Effector memory CD8-positive, alpha-beta T cell (primary cell): ENCODE measurements at places on chromosomes 4 and X.
A peak's percentile ranks its signal among the peaks of the same experiment; 100 is the strongest.

DNA sequence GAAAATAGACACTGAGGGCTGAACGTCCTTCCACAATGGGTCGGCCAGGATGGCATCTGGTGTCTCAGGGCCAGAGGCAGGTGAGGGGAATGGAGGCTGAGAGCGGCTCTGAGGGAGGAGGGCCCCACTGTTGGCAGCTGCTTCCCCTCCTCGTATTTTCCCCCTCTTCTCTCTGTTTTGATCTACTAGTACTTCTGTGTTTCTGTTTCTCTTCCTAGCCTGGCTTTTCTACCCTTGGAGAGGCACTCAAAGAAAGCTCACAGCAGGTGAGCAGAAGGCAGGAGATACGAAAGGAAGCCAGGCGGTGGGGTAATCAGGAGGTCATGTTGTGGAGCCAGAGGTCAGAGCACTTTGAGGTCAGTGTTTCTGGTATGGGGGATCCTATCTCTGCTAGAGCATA, 151.8 kb upstream of the GATB start:
- peaks cover 5% of the 10 kb centered on the region for H3K27me3 ChIP-seq
- H3K4me1 ChIP-seq: peaks cover 4% of the 10 kb centered on the region
- H3K36me3 ChIP-seq: no peaks in the 10 kb centered on the region
- DNase-seq: no peak
- H3K4me3 ChIP-seq: no peak overlapping the region

DNA sequence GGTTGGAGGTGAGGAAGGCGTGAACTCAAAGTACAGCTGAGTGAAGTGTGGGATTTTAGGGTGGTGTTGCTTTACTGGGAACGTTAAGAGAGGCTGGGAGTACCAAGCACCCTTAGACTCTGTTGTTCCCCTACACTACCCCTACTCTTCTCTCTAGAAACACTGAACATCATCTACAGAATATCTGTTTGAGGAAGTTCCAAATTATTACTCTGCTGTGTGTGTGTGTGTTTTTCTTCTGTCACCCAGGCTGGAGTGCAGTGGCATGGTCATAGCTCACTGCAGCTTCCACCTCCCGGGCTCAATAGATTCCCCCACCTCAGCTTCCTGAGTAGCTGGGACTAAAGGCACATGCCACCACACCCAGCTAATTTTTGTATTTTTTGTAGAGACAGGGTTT, 76.7 kb upstream of the AP1S2 start:
- H3K27me3 ChIP-seq: peaks cover 51% of the 10 kb centered on the region
- H3K36me3 ChIP-seq: no peaks in the 10 kb centered on the region
- H3K27ac ChIP-seq: no peak overlapping the region
- H3K4me3 ChIP-seq: no peak overlapping the region
- no peak for DNase-seq
- H3K4me1 ChIP-seq: no peaks in the 10 kb centered on the region

- H3K4me1 ChIP-seq: no peaks in the 10 kb centered on the region
- H3K36me3 ChIP-seq: no peaks in the 10 kb centered on the region
- H3K4me3 ChIP-seq: no peak overlapping the region
- peaks cover 51% of the 10 kb centered on the region for H3K27me3 ChIP-seq
- H3K27ac ChIP-seq: no peak overlapping the region
These were observed 22.2 kb downstream of the HMX1 start for GRCh38 chr4:8849266-8850073.

DNA sequence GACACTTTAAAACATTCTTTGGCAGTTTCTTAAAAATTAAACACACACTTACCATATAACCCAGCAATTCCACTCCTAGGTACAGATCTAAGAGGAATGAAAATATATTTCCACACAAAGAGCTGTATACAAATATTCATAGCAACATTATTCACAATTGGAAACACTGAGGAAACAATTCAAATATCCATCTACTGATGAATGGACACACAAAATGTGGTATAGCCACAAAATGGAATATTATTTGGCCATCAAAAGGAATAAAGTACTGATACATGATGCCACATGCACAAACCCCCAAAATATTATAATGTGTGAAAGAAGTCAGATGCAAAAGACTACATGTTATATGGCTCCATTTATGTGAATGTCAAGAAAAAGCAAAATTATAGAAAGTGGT, 70.9 kb downstream of the HS6ST2 start:
- H3K27me3 ChIP-seq: no peaks in the 10 kb centered on the region
- no peaks in the 10 kb centered on the region for H3K36me3 ChIP-seq
- H3K4me1 ChIP-seq: no peaks in the 10 kb centered on the region
- no peak for DNase-seq
- no peak overlapping the region for H3K27ac ChIP-seq

GRCh38 chr4:83012200-83012686, 1.6 kb upstream of the LIN54 start:
- H3K27ac ChIP-seq: peak overlapping the region; percentile 99
- DNase-seq: no peak
- H3K36me3 ChIP-seq: peaks cover 24% of the 10 kb centered on the region
- peaks cover 39% of the 10 kb centered on the region for H3K4me1 ChIP-seq
- H3K27me3 ChIP-seq: no peaks in the 10 kb centered on the region

GRCh38 chr4:60482921-60483351, 717.2 kb upstream of the ADGRL3 start:
- H3K27me3 ChIP-seq: no peaks in the 10 kb centered on the region
- DNase-seq: no peak
- H3K36me3 ChIP-seq: no peaks in the 10 kb centered on the region

- DNase-seq: no peak
- H3K27ac ChIP-seq: no peak overlapping the region
- no peaks in the 10 kb centered on the region for H3K36me3 ChIP-seq
- H3K27me3 ChIP-seq: no peaks in the 10 kb centered on the region
- no peak overlapping the region for H3K4me3 ChIP-seq
These were observed 48.5 kb downstream of the SLC9A7 start for GRCh38 chrX:46710425-46710824.

GRCh38 chr4:139266583-139267257, 13.3 kb downstream of the MGARP start:
- H3K27ac ChIP-seq: peak overlapping the region; percentile 95
- H3K4me3 ChIP-seq: peak overlapping the region; percentile 82
- H3K4me1 ChIP-seq: peaks cover 17% of the 10 kb centered on the region
- DNase-seq: peak; percentile 75
- H3K27me3 ChIP-seq: no peaks in the 10 kb centered on the region

DNA sequence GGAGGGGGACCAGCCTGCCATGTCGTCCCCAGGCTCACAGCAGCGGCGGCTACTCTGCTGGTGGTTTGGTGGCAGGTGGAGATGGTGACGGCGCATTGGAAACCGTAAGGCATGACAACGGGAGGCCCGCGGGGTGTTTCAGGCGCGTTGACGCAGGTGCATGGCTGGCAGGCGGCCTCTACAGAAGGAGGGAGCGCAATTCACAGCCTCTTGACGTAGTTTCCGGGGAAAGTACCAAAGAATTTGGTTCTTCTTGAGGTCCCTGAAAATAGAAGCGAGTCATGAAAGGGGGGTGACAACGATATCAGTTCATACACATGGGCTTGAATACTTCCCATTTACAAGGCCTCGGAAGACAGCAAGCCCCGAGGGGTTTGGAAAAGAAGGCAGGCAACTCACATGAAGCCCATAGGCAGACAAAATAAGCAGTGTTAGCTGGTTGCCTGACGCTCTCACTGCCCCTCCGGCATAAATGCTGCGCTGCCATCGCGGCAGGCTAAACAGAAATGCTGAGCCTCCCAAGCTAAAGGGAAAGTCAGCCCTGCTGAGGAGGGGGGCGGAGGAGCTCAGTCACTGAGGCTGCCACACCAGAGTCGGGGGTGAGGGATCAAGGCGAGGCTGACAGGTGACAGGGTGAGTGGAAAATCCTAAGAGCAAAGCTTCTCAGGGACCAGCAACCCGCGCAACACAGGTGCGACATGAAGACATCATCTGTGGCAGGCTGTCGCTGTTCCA, 52.3 kb upstream of the PDLIM3 start:
- peak; percentile 27 for DNase-seq
- H3K36me3 ChIP-seq: no peaks in the 10 kb centered on the region
- H3K4me1 ChIP-seq: peaks cover 6% of the 10 kb centered on the region
- peaks cover 84% of the 10 kb centered on the region for H3K27me3 ChIP-seq
- H3K4me3 ChIP-seq: peak overlapping the region; percentile 57

- no peak for DNase-seq
- peaks cover 10% of the 10 kb centered on the region for H3K27me3 ChIP-seq
- H3K4me1 ChIP-seq: no peaks in the 10 kb centered on the region
- H3K4me3 ChIP-seq: no peak within 1 kb of the TSS
- H3K36me3 ChIP-seq: no peaks in the 10 kb centered on the region
- H3K27ac ChIP-seq: no peak within 1 kb of the TSS
These were observed at the start of gene ODAPH for GRCh38 chr4:75555294-75556164. ODAPH (plus strand) TSS chr4:75556066; CDS start chr4:75556083, 17 bp downstream.

DNA sequence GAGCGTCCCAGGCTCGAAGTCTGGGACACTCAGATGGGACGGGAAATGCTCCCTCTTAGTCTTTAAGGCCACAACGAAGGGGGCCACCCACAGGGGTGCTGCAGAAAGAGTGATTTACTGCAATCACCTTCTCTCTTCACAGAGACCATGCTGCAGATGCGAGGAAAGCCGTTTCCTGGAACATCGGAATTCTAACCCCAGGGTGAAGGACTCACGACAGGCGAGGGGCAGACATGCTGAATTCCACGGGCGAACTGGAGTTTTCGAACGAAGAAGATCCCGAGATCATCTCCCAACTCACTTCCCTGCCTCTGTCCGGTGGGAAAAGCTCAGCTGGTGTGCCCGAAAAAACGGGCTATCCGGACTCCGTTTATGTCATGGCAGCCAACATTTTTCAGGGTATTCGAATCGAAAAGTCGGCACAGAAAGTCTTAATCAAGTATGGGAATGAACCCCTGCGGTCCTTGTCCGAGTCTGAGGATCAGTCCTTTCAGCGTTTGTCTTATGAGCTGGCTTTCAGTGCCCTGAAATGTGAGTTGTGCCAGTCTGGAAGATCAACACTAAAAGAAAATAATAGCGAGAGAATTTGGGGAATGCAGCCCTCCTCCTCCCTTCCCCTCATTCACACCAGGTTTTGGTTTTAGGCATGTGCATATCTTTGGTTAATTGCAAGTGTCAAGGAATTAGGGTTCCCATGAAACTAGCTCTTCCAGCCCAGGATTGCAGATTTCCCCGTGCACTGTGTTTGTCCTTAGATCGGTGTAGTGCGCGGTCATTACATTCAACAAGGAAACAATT, 905 bp downstream of the NSUN7 start:
- H3K36me3 ChIP-seq: no peaks in the 10 kb centered on the region
- no peak for DNase-seq
- H3K4me1 ChIP-seq: peaks cover 2% of the 10 kb centered on the region
- H3K4me3 ChIP-seq: peak overlapping the region; percentile 54

GRCh38 chr4:138595171-138595570, 353.0 kb upstream of the SLC7A11 start:
- no peaks in the 10 kb centered on the region for H3K4me1 ChIP-seq
- H3K36me3 ChIP-seq: no peaks in the 10 kb centered on the region
- no peak for DNase-seq
- no peak overlapping the region for H3K4me3 ChIP-seq
- H3K27ac ChIP-seq: no peak overlapping the region
- no peaks in the 10 kb centered on the region for H3K27me3 ChIP-seq

DNA sequence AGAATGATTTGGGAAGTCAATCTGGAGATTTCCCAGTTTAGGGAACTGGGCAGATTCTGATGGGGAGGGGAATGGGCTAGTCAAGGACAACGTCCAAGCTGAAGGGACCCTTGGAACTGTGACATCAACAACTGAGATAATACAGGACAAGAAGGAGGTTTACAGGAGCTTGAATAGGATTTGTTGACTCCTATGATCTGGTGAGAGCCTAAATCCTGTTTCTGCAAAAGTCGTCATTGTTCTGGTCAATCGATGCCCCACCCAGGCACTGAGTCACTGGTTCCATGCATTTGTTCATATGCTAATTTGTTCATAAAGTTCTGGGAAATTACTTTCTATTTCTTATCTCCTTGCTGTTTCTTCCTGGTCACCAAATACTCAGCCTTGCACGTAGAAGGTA, 15.3 kb upstream of the PDGFRA start:
- H3K36me3 ChIP-seq: no peaks in the 10 kb centered on the region
- no peak overlapping the region for H3K4me3 ChIP-seq
- no peaks in the 10 kb centered on the region for H3K4me1 ChIP-seq
- peaks cover 44% of the 10 kb centered on the region for H3K27me3 ChIP-seq
- no peak for DNase-seq
- H3K27ac ChIP-seq: no peak overlapping the region

GRCh38 chr4:123284168-123284567, 112.4 kb upstream of the SPRY1 start:
- peaks cover 6% of the 10 kb centered on the region for H3K4me1 ChIP-seq
- no peak for DNase-seq
- no peaks in the 10 kb centered on the region for H3K36me3 ChIP-seq
- no peak overlapping the region for H3K27ac ChIP-seq
- no peak overlapping the region for H3K4me3 ChIP-seq

DNA sequence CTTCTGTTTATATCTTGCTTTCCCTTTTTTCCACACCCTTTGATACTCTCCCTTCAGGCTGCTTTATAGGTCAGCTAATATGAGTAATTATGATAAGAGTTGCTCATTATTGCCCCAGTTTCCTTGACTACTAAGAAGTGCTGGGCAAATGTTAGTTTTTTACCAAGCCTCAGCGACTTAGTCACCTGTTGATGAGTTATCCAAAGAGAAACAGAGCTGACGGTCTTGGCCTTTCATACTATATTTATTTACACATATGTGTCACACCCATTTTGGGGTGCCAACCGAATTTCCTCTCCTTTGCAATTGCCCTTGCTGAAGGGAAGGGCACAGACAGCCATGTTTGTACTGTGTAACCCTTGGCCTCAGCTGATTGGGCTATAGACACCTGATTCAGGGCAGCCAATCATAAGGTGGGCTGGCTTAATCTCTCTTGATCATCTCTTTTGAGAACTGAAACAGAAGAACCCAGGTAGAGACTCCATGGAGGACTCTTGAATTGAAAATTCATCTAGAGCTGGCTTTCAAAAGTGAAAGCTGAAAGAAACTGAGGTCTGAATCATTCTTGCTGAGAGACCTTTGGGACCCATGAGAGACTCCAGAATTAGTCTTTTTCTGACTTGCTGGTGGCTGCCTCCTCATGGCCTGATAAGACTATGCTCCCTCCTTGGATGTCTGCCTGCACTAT, 111.7 kb upstream of the RPS6KA3 start:
- H3K4me3 ChIP-seq: no peak overlapping the region
- peaks cover 11% of the 10 kb centered on the region for H3K4me1 ChIP-seq
- peak overlapping the region; percentile 58 for H3K27ac ChIP-seq
- H3K27me3 ChIP-seq: no peaks in the 10 kb centered on the region

DNA sequence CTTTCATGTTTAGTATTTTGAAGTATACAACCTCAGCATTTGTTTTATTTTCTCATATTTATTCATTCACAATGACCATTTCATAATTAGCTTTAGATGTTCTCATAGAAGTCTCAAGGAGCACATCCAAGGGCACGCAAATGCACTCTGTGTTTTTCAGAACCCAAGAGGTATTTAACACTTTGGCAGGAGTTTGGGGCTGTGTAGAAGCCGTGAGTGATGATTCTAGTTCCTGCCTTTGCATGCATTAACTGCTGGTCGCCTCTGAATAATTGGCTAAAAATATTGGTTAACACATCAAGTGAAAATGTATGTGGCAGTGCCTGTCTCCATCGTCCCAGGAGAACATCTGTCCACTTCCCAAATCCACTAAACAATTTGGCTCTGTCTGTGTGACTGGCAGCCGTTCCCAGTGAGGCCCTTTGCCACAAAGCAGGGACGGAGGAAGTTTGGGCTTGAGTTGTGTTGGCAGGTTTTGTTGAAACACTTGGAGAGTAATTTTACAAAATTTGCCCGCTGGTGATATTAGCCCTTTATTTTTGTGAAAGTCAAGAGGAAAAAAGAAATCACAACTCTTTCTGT, 730.7 kb upstream of the SLIT2 start:
- no peak overlapping the region for H3K27ac ChIP-seq
- no peaks in the 10 kb centered on the region for H3K27me3 ChIP-seq
- H3K4me3 ChIP-seq: no peak overlapping the region
- DNase-seq: no peak

GRCh38 chrX:149470955-149471354, 34.2 kb downstream of the IDS start:
- no peak overlapping the region for H3K4me3 ChIP-seq
- H3K36me3 ChIP-seq: peaks cover 9% of the 10 kb centered on the region
- H3K27ac ChIP-seq: no peak overlapping the region
- peak; percentile 37 for DNase-seq
- H3K4me1 ChIP-seq: no peaks in the 10 kb centered on the region
- H3K27me3 ChIP-seq: no peaks in the 10 kb centered on the region
